ENCODE measurements at places on chromosomes 1 and 21.

- DNase-seq, result no peak
Measured at GRCh38 chr1:59355361-59355760, 58.5 kb downstream of the FGGY start.

DNA sequence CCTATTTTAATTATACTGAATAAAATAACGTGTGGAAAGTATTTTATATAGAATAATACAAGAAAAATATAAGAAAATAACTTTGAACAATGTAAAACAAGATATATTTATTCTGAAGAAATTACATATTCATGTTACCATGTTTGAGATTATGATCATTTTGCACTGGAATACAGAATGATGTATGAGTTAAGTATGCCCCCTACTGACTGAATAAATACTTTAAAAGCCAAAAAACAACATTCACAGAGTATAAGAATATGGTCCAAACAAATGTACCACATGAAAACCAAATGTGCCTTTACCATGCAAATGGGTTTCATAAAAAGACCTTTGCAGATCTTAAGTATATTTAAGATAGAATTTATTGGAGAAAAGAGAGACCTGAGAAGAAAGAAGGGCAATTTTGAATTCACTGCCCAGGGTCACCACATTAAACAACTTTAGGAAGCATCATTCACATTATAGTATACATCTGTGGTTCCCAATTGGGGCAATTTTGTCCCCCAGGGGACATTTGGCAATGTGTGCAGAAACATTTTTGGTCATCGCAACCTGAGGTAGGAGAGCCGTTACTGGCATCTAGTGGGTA lies 136.6 kb upstream of the GFI1 start:
- DNase-seq, result no peak

DNA sequence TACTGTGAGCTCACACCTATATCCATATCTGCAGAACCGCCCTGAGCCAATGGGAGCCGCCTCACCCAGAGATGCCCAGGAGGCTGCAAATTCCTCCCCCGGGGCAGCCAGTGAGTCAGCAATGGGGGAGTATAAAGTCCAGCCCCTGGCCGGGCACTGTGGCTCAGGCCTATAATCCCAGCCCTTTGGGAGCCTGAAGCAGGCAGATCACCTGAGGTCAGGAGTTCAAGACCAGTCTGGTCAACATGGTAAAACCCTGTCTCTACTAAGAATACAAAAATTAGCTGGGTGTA lies 5.0 kb upstream of the CLCNKB start:
- peak; percentile 76 for DNase-seq

GRCh38 chr1:199515261-199515660 lies 512.2 kb upstream of the NR5A2 start:
- DNase-seq, result no peak

- DNase-seq, result no peak
Measured at GRCh38 chr1:222829868-222830267, 15.0 kb downstream of the DISP1 start.

GRCh38 chr1:191174298-191174697 lies 696.6 kb upstream of the BRINP3 start:
- no peak for DNase-seq

GRCh38 chr1:228911225-228912210 lies 176.2 kb downstream of the RHOU start:
- DNase-seq, result no peak

DNA sequence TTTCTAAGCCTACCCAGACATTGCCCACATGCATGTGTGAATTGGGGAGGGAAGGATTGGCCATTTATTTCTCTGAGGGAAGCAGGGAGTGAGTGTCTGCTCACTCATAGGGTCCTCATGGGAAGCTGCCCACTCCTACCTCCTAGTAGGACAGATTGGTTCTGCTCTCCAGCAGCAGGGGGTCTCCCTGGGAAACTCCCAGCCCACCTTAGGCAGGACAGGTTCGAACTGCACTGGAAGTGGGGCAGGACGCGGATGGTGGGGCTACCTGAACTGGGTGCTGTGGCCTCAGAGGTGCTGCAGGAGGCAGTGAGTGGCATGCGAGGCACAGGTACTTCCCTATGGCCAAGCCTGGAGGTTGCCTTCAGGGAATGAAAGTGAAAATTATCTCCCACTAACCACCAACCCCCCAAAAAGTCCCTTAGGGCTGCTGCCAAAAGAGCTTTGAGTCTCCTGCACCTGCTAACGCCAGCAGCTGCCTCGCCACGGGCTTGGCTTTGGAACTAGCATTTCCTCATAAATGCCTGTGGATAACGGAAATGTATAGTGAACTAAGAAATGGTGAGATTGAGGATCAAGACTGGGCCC lies 157.0 kb upstream of the COA6 start:
- DNase-seq, result no peak

- DNase-seq, result no peak
Measured at GRCh38 chr1:59819566-59820438, 5.1 kb downstream of the HOOK1 start.
